ENCODE measurements at places on chromosomes 6 and 20.

- DNase-seq: no peak
These were observed 8.4 kb downstream of the OR12D2 start for GRCh38 chr6:29403801-29404200.

- DNase-seq: no peak
These were observed 146.2 kb downstream of the GRIK2 start for GRCh38 chr6:101539510-101540245.

DNA sequence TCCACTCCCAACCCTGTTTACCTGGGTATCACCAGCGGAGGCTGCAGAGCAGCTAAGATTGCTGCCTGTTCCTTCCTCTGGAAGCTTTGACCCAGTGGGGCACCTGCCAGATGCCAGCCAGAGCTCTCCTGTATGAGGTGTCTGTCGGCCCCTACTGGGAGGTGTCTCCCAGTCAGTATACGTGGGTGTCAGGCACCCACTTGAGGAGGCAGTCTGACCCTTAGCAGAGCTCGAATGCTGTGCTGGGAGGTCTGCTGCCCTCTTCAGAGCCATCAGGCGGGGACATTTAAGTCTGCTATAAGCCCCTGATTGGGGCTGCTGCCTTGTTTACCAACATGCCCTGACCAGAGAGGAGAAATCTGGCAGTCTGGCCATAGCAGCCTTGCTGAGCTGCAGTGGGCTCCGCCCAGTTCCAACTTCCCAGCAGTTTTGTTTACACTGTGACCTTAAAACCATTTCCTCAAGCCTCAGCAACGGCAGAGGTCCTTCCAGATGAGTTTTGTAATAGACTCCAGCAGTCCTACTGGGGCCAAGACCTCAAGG lies 2.8 kb downstream of the RAET1E start:
- no peak for DNase-seq

DNA sequence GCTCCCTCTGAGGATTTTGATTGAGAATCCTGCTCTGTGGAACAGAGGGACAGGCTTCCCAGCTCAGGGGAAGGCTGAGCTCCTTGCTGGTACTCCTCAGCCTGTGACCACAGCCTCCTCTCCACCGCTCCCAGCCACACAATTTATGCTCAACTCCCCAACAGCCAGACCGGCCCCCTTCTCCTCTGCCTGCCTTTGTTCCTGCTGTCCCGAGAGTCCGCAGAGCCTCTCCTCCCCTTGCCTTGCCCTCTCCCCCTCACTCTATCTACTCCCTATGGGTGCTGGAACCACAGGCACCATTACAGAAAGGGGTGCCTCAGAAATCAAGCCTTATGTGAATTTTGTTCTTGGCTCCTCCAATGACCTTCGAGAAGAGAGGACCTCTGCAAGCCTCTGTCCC lies 15.9 kb downstream of the MAP1LC3A start:
- DNase-seq: no peak

DNA sequence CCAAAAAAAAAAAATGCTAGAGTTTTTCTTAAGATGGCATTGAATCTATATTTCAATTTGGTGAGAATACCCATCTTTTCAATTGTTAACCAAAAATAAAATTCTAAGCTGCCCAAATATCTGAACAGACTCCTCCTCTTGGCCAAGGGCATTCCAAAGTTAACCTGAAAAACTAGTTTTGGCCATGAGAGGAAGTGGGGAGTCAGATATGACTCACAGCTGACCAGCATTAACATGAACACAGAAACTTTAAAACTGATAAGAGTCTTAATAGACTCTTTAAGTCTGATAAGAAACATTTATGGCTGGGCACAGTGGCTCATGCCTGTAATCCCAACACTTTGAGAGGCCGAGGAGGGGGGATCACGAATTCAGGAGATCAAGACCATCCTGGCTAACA lies 171.3 kb downstream of the FAXC start:
- no peak for DNase-seq

GRCh38 chr20:35006009-35006408 lies 50.3 kb downstream of the MYH7B start:
- no peak for DNase-seq

GRCh38 chr6:154356113-154356512 lies 490 bp downstream of the IPCEF1 start:
- no peak for DNase-seq

- DNase-seq: no peak
These were observed 179.3 kb downstream of the MTFR2 start for GRCh38 chr6:136070815-136071214.

- DNase-seq: no peak
These were observed 57.9 kb upstream of the MANEA start for GRCh38 chr6:95519228-95520037.

- DNase-seq: no peak
These were observed 76.5 kb downstream of the QKI start for GRCh38 chr6:163490826-163491577.
